Stimulated activated CD4-positive, alpha-beta T cell treated with anti-CD3 and anti-CD28 coated beads, Interleukin-1b, Interleukin-23, amount 100 ng/mL, for 1 hour (primary cell): ENCODE measurements at places on chromosomes 3 and 15.

GRCh38 chr3:101807888-101808287 is 28.9 kb downstream of the NXPE3 start:
- no peak for DNase-seq

DNA sequence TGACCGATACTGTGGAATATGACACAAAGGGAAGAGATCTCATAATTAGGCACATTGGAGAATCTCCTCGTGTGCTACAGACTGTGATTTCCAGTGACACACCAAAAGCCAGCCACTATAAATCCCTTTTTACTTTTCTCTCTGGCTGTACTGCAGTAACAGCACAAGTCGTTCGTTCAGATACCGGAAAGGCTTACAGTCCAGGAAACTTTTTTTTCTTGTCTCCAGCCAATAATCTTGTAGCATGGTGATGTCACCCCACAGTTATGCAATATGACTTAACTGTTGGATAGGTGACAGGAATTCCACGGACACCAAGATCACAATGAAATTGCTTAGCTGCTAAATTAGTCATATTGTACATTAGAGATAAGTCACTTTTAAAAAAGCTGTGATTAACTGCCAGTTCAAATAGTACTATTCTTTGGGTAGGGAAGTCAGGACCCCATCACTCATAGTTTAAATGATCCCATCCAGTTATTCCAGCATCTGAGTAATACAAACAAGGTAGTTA is 36.3 kb upstream of the TSC22D2 start:
- DNase-seq: no peak

DNA sequence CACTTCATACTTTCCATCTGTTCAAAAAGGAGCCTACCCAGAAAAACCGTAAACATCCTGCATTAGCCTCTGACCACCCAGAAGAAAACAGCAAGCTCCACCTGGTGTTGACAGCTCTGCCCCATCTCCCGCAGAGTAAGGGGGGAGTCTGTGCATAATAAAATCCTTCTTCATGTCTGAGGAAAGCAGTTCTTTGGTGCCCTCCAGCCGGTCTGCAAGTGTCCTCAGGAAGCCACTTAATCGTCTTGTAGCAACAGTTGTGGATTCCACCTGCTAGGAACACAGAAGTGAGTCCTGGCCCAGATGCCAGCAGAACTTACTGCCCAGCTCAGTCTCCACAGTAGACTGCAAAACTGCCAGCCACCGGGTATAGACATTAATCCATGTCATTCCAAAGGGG is 22.5 kb downstream of the RIOX2 start:
- DNase-seq: no peak

DNA sequence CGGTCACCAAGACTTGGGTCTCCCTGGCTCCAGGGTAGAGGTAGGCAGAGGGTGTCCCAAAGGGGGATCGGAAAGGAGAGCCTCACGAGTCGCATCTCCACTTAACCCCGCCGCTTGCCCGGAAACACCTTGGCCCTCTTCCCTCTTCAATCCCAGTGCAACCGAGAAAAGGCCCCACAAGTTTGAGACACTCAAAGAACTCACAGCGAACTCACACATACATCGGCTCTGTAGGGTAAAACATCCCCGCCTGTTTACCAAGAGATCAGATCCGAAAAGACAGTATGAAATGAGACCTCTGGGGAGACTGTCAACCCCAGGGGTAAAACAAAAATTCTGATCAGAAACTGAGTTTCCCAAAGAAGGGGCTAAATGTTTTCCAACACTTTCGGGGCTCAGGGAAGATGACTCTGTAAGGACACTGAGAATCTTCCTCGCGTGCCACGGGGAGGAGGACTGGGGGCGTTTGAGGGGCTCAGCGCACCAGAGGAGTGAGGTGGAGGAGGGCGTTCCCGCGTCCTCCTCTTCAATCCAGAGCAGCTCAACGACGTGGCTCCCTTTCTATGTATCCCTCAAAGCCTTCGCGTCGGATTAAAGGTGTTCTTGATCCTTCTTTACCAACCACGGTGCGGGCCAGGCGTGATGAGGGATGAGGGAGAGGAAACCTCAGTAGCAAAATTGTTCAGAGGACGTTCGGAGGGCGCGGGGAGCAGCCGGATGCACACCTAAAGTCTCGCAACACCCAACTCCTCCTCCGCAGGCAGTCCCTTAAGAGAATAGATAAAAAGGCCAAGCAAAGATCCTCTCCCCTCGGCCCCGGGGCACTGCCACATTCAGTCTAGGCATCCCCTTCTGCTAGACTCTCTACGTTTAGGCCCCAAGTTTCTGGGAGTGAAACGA is 3.7 kb downstream of the WNT5A start:
- no peak for DNase-seq

GRCh38 chr3:35737934-35738706 is 98.8 kb downstream of the ARPP21 start:
- no peak for DNase-seq

GRCh38 chr3:59374091-59374817 is 324.4 kb upstream of the CFAP20DC start:
- DNase-seq: no peak

DNA sequence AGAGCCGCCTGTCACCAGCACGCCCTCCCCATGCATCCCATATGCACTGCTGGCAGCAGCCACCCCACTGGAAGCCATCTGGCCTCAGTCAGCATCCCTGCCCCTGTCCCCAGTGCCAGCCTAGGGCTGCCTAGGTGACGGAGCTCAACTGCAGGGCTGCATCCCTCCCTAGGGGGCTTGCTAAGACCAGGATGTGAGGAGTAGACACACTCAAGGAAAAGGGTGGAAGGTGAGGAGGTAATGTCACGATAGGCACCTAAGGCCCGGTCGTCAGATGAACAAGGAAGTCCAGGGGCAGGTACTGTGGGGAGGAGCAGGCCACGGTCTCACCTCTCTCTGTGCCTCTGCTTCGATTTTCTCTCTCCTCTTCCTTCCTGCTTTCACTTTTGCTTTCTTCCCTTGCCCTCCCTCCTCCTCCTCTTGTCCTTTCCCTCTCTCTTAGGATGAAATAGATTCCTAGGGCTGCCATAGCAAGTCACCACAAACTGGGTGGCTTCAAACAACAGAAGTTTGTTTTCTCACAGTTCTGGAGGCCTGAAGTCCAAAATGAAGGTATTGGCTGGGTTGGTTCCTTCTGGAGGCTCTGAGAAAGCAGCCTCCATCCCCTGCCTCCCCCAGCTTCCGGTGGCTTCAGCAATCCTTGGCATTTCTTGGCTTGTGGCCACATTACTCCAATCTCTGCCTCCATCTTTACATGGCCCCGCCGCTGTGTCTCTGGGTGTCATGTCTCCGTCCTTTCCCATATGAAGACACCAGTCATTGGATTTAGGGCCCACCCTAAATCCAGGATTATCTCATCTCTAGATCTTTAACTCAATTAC is 298.3 kb downstream of the SHQ1 start:
- DNase-seq: no peak

DNA sequence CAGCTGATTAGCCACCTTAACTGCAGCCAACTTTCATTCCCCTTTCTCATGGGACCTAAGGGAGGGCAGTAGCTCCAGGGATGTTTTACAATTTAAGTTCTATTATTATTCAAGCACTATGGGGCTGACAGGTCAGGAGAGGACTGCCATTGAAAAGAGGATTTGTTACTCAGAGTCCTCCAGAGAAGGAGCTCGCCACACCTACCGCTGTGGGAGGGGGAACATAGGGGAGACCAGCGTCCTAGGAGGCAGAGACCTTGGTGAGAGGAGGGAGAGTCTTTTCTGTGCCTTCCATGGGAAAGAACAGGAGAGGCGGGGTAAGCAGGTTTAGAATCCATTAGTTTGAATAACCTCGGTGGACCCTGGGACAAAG is 14.4 kb downstream of the ATP10A start:
- DNase-seq: no peak

DNA sequence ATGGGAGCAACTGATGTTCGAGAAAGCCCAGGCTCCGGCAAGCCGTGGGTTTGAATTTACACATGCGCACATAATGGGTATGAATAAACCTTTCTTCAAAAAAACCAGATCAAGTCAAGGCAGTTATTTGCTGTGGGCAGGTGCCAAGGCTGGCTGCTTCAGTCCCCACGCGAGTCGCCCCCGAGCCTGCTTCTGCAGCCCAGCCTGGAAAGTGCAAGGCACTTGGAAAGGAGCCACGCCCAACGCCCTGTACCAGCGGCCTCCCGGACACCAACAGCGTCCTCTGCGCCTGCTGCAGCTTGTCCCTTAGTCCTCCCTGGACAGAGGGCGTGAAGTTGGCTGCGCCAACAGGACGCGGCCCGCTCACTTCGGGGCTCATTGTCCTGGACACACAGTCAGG is 68.9 kb downstream of the KLF15 start:
- no peak for DNase-seq

DNA sequence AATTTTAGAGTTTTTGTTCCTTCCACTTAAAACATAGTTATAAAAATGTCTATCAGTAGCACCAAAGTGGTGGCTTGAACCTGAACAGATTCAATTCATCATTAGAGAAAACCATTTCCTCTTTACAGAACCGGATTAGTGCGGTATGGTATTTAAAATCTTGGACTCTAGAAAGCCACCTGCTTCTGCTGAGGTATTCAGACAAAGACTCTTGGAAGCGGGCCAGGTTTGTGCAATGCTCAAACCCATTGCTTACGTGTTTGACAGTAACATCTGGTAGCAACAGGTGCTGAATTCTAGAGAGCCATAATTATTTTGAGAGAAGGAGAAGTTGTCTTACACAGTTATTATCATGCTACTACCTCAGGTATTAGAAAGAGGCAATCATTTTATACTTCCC is 290.5 kb downstream of the NAALADL2 start:
- no peak for DNase-seq

DNA sequence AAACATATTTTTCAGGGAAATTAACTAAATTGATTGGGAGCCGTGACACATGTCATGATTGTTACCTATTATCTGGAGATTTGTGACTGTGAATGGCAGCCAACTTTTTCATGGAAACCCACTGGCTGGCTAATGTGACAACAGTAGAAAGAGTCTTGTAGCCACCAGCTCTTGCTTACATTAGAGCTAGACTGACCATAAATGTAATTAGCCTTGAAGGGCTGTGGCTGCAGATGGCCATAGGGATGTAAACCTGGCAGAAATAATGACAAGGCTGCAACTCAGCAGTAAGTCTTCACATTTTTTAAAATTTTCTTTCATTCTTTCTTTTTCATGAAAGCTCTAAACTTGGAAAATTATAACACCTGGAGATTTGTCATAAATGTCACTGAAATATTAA is 168.2 kb upstream of the ROBO2 start:
- DNase-seq: no peak

DNA sequence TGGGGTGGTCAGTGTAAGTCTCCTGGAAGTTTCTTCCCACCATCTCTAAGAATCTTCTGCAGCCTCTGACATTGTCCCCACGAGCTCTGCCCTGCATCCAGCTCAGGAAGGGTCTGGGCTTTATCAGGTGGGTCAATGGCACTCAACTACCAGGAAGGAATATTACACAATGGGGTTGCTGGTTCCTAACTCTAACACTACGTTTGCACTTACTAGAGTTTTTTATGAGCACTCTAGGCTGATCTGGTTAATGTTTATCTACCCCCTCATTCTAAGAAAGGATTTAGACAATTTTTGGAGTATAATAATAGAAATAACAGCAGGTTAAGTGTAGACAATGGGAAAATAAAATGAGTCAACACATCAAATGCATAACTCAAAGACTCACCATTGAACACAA is 411.1 kb upstream of the RGMA start:
- DNase-seq: no peak
